DMS53 (cell line): ENCODE measurements at places on chromosomes 1 and 21.
A peak's percentile ranks its signal among the peaks of the same experiment; 100 is the strongest.

DNA sequence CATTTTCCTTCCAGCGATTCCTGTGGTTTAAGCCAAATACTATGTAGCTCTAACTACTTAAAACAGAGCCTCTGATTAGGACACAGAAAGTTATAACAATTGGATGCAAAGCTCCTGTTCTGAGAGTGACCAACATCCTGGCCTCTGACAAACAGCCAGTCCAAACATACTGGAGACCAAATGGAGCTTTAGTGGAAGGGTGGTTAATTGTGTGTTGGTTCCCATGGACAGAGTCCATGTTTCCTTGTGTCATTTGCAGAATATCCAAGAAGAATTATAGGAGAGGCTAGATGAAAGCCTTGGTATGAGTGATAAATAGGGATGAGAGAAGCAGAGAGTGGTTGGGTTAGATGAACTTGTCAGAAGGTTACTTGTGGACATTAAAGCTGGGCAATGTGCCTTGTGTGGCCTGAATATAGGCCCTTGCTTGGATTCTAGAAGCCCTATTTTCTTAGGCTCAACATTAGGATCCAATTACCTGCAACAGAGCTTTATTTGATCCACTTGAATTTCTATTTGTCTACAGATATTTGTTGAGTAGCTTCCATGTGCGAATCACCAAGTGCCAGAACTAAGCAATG lies 180.5 kb upstream of the GORAB start:
- DNase-seq, result peak; percentile 33

- DNase-seq, result peak; percentile 42
Measured at GRCh38 chr21:42820616-42821465, 58.5 kb downstream of the WDR4 start.

GRCh38 chr21:44969931-44970755 lies 30.3 kb downstream of the SLX9 start:
- DNase-seq, result no peak

DNA sequence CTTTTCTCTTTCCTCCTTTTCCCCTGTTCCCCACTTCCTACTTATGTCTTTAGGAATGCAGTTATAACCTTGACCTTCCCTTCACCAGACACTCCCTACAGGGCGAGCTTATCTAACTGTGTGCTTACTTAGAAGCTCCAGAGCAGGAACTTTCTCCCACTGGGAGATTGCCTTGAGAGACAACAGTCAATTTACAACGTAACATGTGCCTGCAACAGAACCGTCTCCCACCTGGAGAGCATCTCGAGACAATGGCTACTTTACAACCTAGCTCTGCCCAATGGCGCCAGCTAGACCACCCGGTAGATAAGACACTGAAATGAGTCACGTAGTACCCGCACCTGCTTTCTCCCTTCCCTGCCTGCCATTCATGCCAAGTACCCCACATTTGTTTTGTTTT lies 16.7 kb downstream of the HMGN1 start:
- no peak for DNase-seq

DNA sequence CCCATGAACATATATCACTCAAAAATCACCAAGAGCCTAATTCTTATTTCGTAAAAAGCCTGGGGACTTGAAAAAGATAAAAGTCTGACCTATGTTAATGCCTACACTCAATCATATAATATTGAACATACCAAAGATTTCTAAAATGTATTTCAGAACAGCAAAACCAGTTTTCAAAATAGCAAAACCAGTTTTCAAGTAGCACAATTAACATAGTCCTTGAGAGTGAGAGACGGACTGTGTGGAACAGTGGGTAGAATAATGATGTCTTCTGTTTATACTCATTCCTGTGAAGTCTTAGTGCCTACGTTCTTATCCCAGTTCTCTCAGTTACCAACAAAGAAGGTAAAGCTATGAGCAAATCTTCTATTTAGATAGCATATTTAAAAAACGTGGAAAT lies 22.3 kb upstream of the RGS2 start:
- peak; percentile 27 for DNase-seq

DNA sequence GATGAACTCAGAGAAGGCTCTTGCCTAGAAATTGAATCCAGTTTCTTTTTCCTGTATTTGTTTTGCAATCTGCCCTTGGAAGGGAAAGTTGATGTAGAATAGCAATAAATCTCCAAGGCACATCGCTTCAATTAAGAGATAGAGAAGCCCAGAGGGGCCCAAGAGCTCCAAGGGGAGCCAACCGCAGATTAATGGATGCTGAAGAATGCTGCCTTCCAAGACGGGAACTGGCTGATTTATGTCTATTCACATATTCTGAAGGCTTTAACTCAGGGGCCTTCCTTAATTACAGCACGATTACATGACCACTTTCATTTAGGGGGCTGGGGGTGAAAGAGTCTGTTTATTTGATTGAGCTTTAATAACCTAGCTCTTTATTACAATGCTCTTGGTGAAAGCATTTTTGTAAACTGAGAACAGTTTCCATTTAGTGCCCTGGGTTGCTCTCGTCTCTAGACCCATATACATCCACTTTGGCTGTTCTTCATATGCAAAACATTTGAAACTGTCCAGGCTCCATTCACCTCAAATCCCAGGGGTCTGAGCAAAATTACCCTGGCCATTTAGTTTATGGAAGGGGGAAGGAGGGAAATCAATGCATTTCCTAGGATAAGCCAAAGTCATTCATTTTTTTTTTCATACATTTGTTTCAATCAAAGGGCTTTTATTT lies 87.4 kb upstream of the CLDN14 start:
- no peak for DNase-seq

DNA sequence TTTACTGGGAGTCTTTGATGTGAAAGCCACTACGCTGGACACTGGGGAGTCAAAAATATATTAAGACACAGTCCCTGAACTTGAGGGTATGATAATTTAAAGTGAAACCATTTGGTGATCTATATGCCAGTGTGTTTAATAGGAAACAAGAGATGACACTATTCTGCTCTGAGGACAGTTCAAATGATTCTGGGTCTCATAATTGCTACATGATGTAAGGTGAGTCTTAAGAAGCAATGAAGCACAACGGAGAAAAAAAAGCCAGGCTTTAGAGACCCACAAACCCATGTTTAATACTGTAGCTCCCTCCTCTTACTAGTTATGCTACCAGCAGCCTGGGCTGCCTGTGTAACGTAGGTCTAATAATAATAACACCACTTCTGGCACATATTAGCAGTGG lies 14.2 kb upstream of the LRRC8D start:
- no peak for DNase-seq

GRCh38 chr1:53398091-53398490 lies 61.1 kb upstream of the DMRTB1 start:
- no peak for DNase-seq

DNA sequence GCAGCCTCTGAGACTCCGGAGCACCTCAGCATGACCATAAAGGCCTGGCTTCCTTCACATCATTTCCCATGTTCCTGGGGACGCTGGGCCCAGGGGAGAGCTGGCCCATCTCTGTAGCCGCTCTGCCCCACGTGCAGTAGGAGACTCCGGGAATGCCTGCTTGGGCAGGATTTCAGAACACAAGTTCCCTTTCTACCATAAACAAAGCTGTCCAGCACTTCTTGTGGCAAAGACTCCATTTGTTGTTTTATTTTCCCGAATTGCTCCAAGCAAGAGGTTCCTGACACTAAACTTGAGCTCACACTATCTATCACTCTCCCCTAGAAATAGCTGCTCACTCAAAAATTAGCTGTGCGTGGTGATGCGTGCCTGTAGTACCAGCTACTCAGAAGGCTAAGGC lies 21.9 kb downstream of the CHD5 start:
- DNase-seq, result no peak

DNA sequence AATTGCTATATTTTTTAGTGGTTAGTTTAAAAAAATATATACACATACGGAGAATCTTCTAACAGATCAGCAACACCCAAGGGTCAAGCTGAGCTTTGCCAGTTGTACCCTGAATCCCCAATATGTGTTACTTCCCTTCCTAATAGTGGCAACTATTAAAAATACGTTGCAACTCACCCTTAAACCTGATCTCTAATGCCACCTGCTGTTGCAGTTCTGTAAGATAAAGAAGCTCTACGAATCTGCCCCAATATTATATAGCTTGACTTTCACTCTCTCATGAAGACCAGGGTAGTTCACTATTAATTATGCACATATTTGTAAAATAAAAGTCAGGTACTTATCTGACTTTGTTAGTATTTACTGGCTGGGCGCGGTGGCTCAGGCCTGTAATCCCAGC lies 58.4 kb downstream of the ASH1L start:
- peak; percentile 59 for DNase-seq

- peak; percentile 45 for DNase-seq
Measured at GRCh38 chr1:29121936-29122681, 1.6 kb downstream of the TMEM200B start.

- peak; percentile 33 for DNase-seq
Measured at GRCh38 chr1:233261695-233262094, 33.8 kb downstream of the PCNX2 start.

GRCh38 chr1:228913626-228914414 lies 178.5 kb downstream of the RHOU start:
- no peak for DNase-seq

DNA sequence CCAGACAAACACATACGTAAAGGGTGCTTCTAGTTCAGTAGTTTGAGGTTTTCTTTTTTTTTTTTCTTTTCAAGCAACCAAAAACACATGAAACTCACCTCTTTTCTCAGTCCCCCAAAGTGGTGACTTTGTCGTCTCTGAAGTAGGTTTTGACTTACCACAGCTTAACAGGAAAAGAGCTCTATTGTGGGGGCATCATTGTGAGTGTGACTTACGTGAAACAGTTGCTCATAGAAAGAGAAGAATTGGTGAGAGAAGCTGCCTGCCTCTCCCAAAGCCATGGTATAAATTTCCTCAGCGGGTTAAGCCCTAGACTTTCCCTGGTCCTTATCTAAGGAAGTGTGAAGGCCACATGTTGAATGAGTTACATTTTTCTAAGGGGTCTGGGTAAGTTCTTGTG lies 11.9 kb downstream of the FASLG start:
- DNase-seq, result no peak

- DNase-seq, result peak; percentile 36
Measured at GRCh38 chr1:41315146-41315822, 46.0 kb upstream of the FOXO6 start.

- no peak for DNase-seq
Measured at GRCh38 chr1:17588048-17588871, 48.8 kb downstream of the ARHGEF10L start.

DNA sequence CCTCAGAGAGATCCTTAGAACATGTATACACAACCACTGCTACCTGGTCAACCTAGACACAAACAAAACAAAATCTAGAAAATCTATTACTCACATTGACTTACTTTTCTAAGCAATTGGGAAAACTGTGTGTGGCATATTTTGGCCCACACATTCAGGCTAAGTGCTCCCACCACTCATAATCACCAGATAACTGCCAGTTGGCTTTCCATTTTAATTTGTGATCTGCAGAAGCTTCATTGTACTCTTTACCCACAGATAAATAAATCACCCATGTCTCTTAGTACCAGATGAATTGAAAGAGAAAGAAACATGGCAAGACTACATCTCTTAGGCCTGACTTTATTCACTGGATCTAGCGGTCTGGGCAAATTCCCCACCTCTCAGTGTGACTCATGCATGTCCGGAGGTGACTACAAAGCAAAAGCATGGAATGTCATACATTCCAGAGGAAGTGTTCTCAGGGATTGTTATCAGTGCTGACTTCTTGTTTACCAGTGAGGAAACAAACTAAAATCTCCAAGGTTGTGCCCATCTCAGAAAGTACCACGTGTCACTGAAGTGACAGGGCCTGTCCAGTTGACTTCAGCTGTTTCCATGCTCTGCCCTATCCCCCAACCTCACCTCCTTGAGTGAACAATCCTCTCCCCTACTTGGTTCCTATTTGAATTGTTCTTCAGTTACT lies 52.4 kb upstream of the BCL10 start:
- peak; percentile 48 for DNase-seq

DNA sequence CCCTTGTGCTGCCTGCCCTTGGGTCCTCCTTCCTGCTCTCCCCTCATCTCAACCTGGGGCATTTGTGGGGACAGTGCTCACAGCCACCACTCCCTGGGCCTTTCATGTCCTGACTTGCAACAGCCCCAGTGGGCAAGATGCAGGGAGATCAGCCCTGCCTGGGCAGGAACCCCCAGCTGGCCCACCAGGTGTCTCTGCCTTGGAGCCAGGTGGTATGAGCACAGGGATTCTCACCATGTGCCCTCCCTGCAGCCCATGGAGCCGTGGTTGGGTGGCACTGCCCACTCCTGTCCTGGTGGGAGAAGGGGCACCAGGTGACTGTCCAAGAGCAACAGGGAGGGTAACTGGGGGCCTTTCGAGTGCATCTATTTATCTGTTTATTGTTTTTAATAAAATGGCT lies 100.4 kb downstream of the AJAP1 start:
- DNase-seq, result no peak

GRCh38 chr1:203166192-203166940 lies 9.3 kb downstream of the MYBPH start:
- DNase-seq, result peak; percentile 70
